ENCODE measurements at places on chromosomes 1 and 21.

DNA sequence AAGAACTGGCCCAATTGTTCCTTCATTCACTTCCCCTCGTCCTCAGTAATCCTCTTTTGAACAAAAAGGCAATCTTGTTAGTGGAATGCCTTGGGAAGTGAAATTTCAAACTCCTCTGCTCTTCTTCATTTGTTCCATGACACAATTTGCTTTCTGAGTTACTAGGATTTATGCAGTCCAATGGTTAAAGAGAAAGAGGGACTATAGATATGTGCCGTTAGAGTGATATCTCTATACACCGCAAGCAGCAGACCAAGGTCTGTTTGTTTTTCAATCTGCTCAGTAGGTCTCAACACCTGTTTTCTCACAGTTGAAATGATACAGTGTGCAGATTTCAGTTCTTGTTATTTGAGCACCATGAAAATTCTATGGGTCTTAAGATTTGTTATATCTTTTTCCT, 244.0 kb downstream of the DNM3 start:
- no peak for DNase-seq

- no peak for DNase-seq
Measured at GRCh38 chr1:21764615-21765423, 18.1 kb downstream of the USP48 start.

DNA sequence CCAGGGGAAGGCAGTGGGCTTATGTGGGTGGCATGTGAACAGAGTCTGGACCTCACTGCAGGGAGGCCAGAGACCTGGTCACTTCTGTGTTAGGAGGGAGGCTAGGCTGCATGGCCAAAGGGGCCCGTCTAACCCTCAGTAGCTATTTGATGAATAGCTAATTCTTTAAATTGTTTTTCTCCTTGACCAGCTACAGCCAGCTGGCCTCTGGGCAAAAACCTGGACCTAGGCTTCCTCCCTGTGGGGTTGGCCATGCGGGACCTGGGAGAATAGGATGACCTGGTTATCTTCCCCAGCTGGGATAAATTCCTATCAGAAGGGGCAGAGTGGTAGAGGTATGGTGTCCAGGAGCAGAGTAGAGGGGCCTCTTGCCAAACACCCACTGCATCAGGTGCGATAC, 79.4 kb downstream of the TNR start:
- no peak for DNase-seq

DNA sequence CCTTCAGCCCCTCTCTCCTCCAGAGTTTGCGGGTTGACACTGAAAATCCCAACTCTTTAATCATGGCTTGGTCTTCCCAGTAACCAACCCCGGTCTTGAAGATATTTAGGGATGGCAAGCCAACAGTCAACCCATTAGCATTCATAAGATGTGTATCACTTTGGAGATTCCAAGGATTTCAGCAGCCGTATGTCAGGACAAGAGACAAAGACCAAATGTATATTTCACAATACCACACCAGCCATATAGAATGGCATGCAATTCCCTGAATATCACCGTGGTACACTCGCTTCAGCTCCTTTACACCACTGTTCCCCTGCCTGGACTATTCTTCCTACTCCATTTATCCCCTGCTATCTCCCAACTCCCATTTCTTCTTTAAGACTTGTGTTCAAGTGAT, 109.2 kb downstream of the CSMD2 start:
- no peak for DNase-seq

DNA sequence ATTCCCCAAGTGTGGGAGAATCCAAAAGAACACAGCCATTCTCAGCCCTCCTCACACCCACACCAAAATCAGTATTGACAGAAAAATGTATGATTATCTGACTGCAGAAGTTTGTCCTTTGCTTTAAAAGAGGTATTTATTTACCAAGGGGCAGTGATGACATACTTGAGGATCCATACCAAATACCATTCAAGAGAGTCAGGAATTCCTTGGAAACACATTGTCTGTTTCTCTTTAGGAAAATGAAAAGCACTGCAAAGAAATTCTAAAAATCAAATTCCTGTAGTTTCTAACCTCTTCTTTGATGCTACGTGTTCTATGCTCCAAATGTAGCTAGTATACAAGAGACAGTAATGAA, 509.6 kb upstream of the CXADR start:
- no peak for DNase-seq

DNA sequence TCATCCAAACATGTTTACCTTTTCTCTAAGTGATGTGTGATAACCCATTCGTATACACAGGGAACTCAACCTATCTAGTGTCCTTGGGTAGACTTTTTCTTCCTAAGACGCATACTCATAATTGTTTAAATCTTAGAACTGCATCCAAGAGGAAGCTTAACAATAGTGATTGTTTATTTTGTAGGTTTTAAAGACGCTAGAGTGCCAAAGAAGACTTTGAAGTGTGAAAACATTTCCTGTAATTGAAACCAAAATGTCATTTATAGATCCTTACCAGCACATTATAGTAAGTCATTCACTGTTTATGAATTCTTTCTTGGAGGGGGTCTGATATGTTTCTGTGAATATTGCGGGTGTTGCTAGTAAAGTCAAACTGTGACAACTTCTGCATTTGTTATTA, 25.4 kb downstream of the PLA2G4A start:
- DNase-seq: no peak

GRCh38 chr21:17679002-17679600, 66.4 kb upstream of the BTG3 start:
- DNase-seq: no peak

GRCh38 chr1:155011437-155012025, 8.9 kb downstream of the ZBTB7B start:
- no peak for DNase-seq

GRCh38 chr1:30685796-30686165, 37.6 kb downstream of the MATN1 start:
- no peak for DNase-seq

Data from stimulated activated CD4-positive, alpha-beta T cell treated with anti-CD3 and anti-CD28 coated beads, TNF-alpha, amount 100 ng/mL, for 24 hours (primary cell).